Posterior cingulate gyrus (tissue), 11 donors: ENCODE measurements at places on chromosomes 12 and 14.

- no peak for DNase-seq
Measured at GRCh38 chr12:123444092-123445026, 7.9 kb upstream of the RILPL2 start.

- DNase-seq = no peak
Measured at GRCh38 chr12:19477071-19477470, 37.8 kb downstream of the AEBP2 start.

- no peak for DNase-seq
Measured at GRCh38 chr12:100675432-100675831, 101.9 kb downstream of the GAS2L3 start.

- DNase-seq = no peak
Measured at GRCh38 chr12:109630815-109631214, 57.2 kb downstream of the MVK start.

- DNase-seq = no peak
Measured at GRCh38 chr12:56878010-56878339, 56.2 kb downstream of the SDR9C7 start.

GRCh38 chr12:91357381-91357780 lies 174.8 kb upstream of the DCN start:
- DNase-seq = no peak

GRCh38 chr12:109764123-109764522 lies 50.5 kb downstream of the FAM222A start:
- no peak for DNase-seq

GRCh38 chr12:130128790-130129735 lies 33.2 kb upstream of the FZD10 start:
- no peak for DNase-seq
